ENCODE measurements at places on chromosomes 1 and 21. TPM values are rescaled to one million over a fixed set of nuclear protein-coding genes. Genes with fewer than 3 reads are reported as not detected.

L1TD1 gene
- total RNA-seq = 1.8 TPM

CDCA8 gene
- total RNA-seq = 10.4 TPM

RASAL2 gene
- 12.4 TPM for total RNA-seq

TRIM67 gene
- total RNA-seq = 3.9 TPM

AKR7A3 gene
- total RNA-seq = 1.9 TPM

S100A7A gene
- total RNA-seq = not detected

ARMH1 gene
- total RNA-seq = 4.9 TPM

HES3 gene
- 0.66 TPM for total RNA-seq

PCP4L1 gene
- total RNA-seq = 1.1 TPM

PPIH gene
- total RNA-seq = 22.6 TPM

APOBEC4 gene
- total RNA-seq = not detected

FCRL5 gene
- not detected for total RNA-seq

SLC2A5 gene
- 0.64 TPM for total RNA-seq

ERO1B gene
- 3.0 TPM for total RNA-seq

CAMSAP2 gene
- 51.1 TPM for total RNA-seq

DNA sequence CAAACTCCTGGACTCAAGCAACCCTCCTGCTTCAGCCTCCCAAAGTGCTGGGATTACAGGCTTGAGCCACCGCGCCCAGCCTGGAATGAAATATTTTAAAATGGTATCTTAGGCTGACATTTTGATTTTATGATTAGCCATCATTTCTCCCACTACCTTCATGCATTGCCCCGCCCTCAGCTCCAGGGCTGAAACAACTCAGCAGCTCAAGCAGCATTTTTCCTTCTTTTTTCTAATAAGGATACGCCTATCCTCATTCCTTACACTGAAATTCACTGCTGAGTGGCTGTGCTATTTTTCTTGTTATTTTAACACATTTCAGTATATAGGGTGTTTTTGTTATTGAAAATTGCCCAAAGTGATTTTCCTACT, 56.8 kb upstream of the HTR1D start:
- H3K4me3 ChIP-seq = no peak overlapping the region
- no peaks in the 10 kb centered on the region for H3K4me1 ChIP-seq
- no peaks in the 10 kb centered on the region for H3K36me3 ChIP-seq
- H3K27me3 ChIP-seq = no peaks in the 10 kb centered on the region

GRCh38 chr1:28509705-28510272, 3.9 kb downstream of the RCC1 start:
- H3K27me3 ChIP-seq = peaks cover 4% of the 10 kb centered on the region
- peaks cover 10% of the 10 kb centered on the region for H3K4me1 ChIP-seq
- peak overlapping the region; percentile 62 for H3K27ac ChIP-seq

DNA sequence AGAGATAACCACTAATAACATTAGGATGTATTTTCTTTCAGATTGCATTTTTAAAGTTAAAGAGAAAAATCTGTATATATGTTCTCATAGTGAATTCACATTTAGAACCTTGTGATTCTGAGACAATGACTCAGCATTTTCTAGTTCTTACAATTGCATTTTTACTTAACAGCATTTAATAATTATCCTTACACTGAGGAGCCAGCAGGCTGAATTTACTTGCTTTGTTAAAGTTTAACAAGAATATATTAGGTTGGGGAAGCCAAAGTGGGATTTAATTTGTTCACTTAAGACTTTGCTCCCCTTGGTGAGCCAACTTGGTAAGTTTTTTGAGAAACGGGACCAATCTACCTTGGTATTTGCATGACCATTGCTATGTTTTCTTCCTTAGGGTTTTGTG, 4.5 kb downstream of the PATJ start:
- no peaks in the 10 kb centered on the region for H3K4me1 ChIP-seq
- H3K4me3 ChIP-seq = no peak overlapping the region
- H3K27ac ChIP-seq = no peak overlapping the region
- H3K36me3 ChIP-seq = no peaks in the 10 kb centered on the region
- DNase-seq = no peak

DNA sequence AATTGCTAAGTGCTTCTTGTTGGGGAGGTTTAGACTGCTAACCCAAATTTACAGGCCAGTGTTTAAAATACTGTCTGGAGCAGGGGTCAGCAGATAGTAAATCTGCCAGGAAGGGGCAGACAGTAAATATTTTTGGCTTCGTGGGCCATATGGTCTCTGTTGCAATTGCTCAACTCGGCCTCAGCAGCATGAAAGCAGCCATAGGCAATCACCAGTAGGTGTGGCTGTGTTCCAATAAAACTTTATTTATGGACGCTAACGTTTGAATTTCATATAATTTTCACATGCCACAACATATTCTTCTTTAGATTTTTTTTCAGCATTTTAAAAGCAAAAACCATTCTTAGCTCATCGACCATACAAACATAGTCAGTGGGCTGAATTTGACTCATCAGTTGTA, 172.7 kb downstream of the BRINP2 start:
- H3K36me3 ChIP-seq = no peaks in the 10 kb centered on the region
- H3K27me3 ChIP-seq = no peaks in the 10 kb centered on the region
- no peak overlapping the region for H3K4me3 ChIP-seq

GRCh38 chr1:66283622-66284041, 250.3 kb upstream of the SGIP1 start:
- H3K36me3 ChIP-seq = no peaks in the 10 kb centered on the region
- H3K4me3 ChIP-seq = no peak overlapping the region
- H3K4me1 ChIP-seq = peaks cover 4% of the 10 kb centered on the region
- DNase-seq = no peak
- no peak overlapping the region for H3K27ac ChIP-seq
- H3K27me3 ChIP-seq = peaks cover 3% of the 10 kb centered on the region

- no peak for DNase-seq
- H3K27ac ChIP-seq = no peak overlapping the region
- H3K27me3 ChIP-seq = peaks cover 2% of the 10 kb centered on the region
- no peak overlapping the region for H3K4me3 ChIP-seq
These were observed 22.7 kb downstream of the CCN1 start for GRCh38 chr1:85603086-85603880.

DNA sequence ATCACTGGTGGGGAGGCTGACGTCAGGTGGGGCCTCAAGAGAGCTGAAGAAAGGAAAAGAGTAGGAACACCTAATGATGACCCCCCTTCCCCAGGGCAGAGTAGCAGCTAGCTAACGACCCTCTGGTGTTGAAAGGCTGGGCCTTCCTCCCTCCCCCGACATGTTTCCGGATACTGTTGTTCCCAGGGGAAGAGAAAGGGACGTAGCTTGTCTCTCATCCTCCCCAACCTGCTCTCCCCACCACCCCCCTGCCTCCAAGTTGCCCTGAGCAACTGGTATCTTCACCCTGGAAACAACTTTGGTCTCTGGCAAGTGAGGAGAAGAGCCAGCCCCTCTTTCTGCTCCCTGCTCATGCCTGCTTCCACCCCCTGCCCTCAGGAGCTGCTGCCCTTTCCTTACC, 2.4 kb downstream of the SEMA6C start:
- H3K36me3 ChIP-seq = no peaks in the 10 kb centered on the region
- no peak for DNase-seq
- H3K27me3 ChIP-seq = peaks cover 7% of the 10 kb centered on the region
- peaks cover 29% of the 10 kb centered on the region for H3K4me1 ChIP-seq
- peak overlapping the region; percentile 99 for H3K4me3 ChIP-seq

GRCh38 chr1:28898405-28898881, 15.9 kb upstream of the EPB41 start:
- no peak overlapping the region for H3K27ac ChIP-seq
- peaks cover 5% of the 10 kb centered on the region for H3K36me3 ChIP-seq
- no peak for DNase-seq
- peaks cover 3% of the 10 kb centered on the region for H3K27me3 ChIP-seq
- H3K4me1 ChIP-seq = peaks cover 16% of the 10 kb centered on the region
- no peak overlapping the region for H3K4me3 ChIP-seq

DNA sequence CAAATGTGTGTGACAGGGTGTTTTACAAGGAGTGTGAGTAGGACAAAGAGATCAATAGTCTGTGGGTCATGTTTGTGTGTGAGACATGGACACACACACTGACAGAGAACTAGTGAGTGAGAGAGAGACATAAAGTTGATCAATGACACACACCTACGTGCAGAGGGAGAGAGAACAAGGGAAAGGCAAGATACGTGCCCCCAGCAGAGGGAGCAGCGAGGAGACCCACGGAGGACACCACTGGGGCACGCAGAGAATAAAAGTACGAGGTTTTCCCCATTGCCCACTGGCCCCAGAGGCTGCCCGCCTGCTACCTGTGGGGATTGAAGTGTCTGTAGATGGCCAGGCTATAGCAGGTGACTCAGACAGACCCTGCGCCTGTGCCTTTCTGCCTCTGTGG, 130.2 kb upstream of the CSF3R start:
- no peaks in the 10 kb centered on the region for H3K4me1 ChIP-seq
- H3K27ac ChIP-seq = no peak overlapping the region
- no peak overlapping the region for H3K4me3 ChIP-seq
- DNase-seq = peak; percentile 51

DNA sequence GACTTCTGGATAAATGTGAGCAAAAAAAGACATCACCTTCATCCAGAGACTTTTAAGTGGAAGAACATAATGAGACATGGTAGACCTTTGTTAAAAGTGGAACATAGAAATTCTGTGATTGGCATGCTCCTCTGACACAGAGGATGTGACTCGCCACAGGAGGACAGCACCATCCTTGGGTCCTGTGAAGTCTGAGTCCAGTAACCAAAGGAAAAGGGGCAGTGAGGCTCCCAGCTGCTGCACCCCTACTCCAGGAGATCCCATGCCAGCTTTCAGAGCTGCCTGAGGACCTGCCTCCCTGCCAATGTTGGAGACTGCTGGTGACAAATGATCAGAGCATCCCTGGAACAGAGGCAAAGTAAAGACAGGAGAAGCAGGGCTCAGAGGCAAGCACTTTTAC, 136.2 kb downstream of the BRINP2 start:
- no peaks in the 10 kb centered on the region for H3K36me3 ChIP-seq
- H3K27me3 ChIP-seq = no peaks in the 10 kb centered on the region
- DNase-seq = no peak
- peaks cover 9% of the 10 kb centered on the region for H3K4me1 ChIP-seq

DNA sequence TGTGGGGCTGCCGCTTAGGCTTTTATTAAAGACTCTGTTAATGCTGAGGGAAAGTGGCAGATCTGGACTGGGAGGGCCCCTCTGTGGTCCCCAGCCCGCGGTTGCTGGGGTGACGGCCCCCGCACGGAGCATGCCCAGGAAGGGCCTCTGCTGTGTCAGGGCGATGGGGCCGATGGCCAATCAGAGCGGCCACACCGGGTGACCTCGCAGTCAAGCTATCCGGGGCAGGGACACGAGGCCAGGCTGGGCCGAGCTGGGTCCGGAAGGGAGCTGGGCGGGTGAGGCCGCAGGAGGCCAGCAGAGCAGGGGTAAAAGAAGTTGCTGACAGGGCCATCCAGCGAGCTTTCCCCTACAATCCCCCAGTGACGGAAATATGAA, 145.1 kb downstream of the CASZ1 start:
- H3K27ac ChIP-seq = no peak overlapping the region
- no peaks in the 10 kb centered on the region for H3K36me3 ChIP-seq
- DNase-seq = no peak
- H3K4me1 ChIP-seq = peaks cover 4% of the 10 kb centered on the region

- no peaks in the 10 kb centered on the region for H3K4me1 ChIP-seq
- H3K27me3 ChIP-seq = peaks cover 2% of the 10 kb centered on the region
- no peak for DNase-seq
These were observed 25.8 kb upstream of the ZNF648 start for GRCh38 chr1:182087304-182087703.

GRCh38 chr1:203085528-203086406, at the start of gene MYOG:
Gene MYOG (minus strand): TSS chr1:203086012. CDS start chr1:203085961, 51 bp downstream.
- no peaks in the 10 kb centered on the region for H3K36me3 ChIP-seq
- DNase-seq = no peak
- peaks cover 14% of the 10 kb centered on the region for H3K4me1 ChIP-seq
- no peak within 1 kb of the TSS for H3K4me3 ChIP-seq
- peaks cover 13% of the 10 kb centered on the region for H3K27me3 ChIP-seq

GRCh38 chr1:1156140-1157032, 17.3 kb upstream of the TTLL10 start:
- H3K4me3 ChIP-seq = peak overlapping the region; percentile 49
- no peak for DNase-seq
- no peaks in the 10 kb centered on the region for H3K4me1 ChIP-seq
- peak overlapping the region; percentile 78 for H3K27ac ChIP-seq

DNA sequence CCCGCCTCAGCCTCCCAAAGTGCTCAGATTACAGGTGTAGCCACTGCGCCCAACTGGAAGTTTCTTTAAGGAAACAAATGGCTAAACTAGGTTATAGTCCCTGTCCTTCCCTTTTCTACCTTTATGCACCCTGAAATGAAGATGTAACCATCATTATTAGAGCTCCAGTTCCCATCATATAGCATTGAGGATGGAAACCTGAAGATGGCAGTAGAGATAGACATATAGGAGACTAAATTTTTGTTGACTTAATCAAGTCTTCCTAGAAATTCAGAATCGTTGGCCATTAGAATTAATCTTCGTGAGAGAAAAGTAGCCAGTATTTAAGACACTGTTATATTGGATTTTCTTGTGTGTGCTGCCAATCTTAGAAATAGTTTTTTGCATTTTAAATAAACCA, 1016.3 kb upstream of the NCAM2 start:
- no peak overlapping the region for H3K27ac ChIP-seq
- H3K4me3 ChIP-seq = no peak overlapping the region
- H3K4me1 ChIP-seq = no peaks in the 10 kb centered on the region
- no peaks in the 10 kb centered on the region for H3K36me3 ChIP-seq
- DNase-seq = no peak

- H3K27ac ChIP-seq = no peak overlapping the region
- H3K4me1 ChIP-seq = peaks cover 7% of the 10 kb centered on the region
- no peak overlapping the region for H3K4me3 ChIP-seq
- no peaks in the 10 kb centered on the region for H3K36me3 ChIP-seq
These were observed 25.9 kb downstream of the STPG1 start for GRCh38 chr1:24387636-24388175.

DNA sequence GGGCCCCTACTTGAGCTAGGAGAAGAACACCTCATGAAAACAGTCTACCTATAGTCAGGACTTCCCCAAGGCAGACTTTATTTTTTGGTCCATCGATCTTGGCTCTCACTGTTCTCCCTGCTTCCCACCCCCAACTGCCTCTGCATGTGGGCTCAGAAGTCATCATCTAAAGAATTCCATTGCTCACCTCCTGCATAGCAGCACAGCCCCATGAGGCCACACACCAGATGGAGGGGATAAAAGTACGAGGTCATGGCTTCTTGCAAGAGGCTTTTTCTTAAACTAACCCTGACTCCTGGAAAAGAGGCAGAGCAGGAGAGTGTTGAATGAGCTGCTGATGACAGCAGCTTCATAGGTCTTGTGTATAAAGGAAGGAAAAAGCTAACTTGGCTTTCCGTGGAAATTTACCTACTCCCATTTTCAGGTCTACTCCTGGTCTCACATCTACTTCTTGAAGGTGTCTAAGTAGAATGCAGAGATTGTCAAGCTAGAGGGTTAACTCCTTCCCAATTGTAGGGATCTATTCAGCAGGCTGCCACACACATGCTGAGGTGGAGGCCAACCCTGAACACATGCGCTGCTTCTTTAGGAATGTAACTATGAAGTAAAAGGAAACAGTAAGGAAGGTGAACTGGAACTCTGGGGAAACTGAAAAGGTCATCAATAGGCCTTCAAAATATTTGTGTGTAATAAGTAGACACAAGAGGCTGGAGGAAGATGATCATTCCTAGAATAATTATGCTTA, 18.7 kb downstream of the WNT2B start:
- H3K4me3 ChIP-seq = no peak overlapping the region
- no peaks in the 10 kb centered on the region for H3K4me1 ChIP-seq
- H3K27me3 ChIP-seq = no peaks in the 10 kb centered on the region
- no peak for DNase-seq

GRCh38 chr1:61084491-61085031, 2.2 kb downstream of the NFIA start:
- peak overlapping the region; percentile 93 for H3K4me3 ChIP-seq
- DNase-seq = no peak
- H3K27me3 ChIP-seq = peaks cover 8% of the 10 kb centered on the region
- no peak overlapping the region for H3K27ac ChIP-seq
